Motor neuron (in vitro differentiated cells): ENCODE measurements at places on chromosomes 3 and 15. TPM values are rescaled to one million over a fixed set of nuclear protein-coding genes. Genes with fewer than 3 reads are reported as not detected.

TMEM40 gene
- 1.0 and 1.1 TPM in 2 replicates for total RNA-seq

COL8A1 gene
- 139 and 156 TPM in 2 replicates for total RNA-seq

GRCh38 chr3:46848271-46849044, 14.8 kb downstream of the MYL3 start:
- no peak for ATAC-seq

DNA sequence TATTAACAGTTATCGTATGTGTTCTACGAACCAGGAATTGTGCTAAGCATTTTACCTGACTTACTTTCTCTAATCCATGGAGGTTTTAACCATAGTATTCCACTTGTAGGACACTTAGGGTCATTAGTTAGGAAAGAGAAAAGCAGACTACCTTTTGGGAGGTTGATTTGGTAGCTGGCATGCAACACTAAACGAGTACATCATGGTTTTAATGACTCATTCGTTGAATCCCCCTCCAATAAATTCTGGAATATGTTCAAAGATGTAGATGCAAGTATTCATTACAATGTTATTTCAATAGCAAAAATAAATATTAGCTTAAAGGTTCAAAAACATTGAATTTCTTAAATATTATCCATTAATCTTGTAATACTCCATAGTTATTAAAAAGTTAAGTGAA, 162.5 kb downstream of the FMN1 start:
- no peak for ATAC-seq

DNA sequence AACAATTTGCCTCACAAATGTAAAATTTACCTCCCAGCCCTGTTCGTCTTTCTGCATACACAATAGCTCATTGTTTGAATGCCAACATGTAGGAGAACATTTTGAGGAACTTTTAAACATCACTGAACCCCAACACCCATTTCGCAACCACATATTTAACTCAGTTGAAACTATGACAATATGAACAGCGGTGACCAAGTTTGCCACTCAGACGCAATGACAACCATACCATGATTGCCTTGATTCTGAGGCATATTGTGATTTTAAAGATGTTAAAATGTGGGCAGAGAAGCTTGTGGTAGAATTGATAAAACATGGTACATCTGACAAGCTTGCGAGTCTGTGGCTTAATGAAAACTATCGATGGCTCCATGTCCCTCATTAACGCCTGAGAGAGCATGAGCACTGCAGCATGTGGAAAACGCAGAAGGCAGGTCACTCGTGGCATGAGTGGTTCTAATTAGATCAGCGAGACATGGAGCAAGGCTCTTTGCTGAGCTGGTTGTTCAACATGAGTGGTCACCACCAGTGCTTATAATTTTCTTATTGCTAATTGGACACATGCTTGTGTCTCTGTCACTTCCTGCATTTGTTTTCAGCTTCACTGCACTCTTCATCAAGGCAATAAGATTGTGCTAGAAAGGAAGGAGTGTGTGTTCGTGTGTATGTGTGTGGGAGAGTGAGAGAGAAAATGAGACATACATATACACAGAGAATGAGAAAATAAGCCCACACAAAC, 116.8 kb downstream of the CHST2 start:
- ATAC-seq = no peak
